ENCODE measurements at places on chromosomes 4 and X. TPM values are rescaled to one million over a fixed set of nuclear protein-coding genes. Genes with fewer than 3 reads are reported as not detected.

The CLCN5 gene
- 8.2 TPM for total RNA-seq

- no peak for DNase-seq
These were observed 37.3 kb downstream of the AFF2 start for GRCh38 chrX:148537556-148538182.

The SLC16A2 gene
- total RNA-seq: 1.7 TPM

DNA sequence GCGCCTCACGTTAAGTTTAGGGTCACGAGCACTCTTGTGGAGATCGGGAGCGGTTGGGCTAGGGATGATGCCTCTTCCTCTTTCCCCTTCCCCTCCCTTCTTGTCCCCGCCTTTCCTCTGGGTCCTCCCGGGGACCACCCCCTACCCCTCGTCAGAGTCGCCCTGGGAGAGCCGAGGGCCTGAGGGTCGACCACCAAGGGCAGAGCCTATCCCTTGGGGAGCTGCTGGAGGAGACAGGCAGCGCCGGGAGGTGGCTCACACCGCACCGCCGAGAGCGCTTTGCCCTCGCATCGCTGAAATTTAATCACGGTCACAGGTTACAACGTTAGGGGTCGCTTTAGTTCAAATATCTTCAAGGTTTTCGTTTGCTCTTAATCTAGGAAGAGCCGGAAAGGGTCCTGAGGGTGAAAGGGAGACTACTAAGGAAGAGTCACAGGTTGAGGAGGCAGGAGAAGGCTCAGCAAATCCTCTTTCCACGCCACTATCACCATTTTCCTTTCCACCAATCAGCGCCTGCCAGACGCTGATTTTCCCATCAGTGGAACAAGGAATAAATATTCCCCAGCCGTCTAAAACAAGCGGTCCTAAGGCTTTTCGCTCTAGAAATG, 528 bp upstream of the SNCA start:
- DNase-seq: no peak

- DNase-seq: no peak
These were observed 974.9 kb downstream of the RPA4 start for GRCh38 chrX:97858592-97858991.

The MAOB gene
- total RNA-seq: 8.6 TPM

Data from transverse colon (tissue), 4 donors.